ENCODE measurements at places on chromosomes 1 and 21.

DNA sequence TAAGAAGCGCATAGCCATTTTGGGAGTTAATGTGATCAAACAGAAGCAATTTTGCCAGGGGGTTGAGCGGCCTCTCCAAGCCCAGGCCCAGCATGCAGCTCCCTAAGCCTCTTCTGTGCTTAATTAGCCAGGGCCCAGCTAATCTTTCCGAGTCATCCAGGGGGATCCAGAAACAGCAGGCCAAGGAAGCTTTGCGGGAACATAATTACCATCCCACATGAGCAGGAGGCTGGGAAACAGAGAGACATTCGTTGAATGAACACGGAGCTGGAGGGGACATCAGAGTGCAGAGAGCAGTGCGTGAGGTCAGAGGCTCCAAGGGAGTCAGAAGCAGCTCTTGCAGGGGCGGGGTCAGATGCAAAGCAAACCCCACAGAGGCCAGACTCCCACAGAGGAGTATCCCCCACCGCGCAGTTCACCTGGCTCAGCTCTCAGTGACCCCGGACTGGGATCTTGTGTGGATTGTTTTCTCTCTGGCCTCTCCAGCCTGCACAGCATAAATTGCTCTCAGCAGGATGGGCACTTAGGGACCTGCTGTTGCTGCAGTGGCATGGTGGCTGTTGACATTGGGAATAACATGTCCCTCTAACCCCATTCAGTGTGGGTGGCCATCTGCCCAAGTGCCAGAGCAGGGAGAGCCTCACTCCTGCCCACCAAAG, 657.4 kb downstream of the AJAP1 start:
- DNase-seq = no peak

DNA sequence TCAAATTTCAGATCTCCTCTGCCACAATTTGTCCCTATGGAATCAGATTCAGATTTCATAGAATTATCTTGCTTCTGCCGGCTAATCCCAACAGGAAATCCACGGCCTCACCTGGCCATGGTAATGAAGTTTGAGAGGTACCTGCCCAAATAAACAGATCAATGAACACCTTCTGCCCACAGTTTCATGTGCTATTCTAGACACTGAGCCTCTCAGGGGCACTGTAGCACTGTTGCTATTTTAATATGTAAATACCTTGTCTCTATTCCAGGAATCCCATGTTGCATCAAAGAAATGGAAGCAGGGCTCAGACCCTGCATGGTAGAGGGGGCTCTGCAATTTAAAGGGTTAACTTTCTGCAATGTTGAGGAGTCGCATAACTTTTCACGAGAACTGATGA, 593.1 kb downstream of the PTBP2 start:
- DNase-seq = no peak

DNA sequence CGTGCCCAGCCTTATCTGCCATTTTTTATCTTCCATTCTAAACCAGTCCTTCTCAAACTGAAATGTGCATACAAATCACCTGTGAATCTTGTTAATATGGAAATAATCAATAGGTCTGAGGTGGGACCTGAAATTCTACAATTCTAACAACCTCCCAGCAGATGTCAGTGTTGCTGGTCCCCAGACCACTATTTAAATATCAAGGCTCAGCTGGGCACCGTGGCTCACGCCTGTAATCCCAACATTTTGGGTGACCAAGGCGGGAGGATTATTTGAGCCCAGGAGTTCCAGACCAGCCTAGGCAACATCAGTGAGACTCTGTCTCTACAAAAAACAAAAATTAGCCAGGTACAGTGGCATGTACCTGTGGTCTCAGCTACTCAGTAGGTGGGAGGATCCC, 4.1 kb downstream of the UQCRHL start:
- DNase-seq = peak; percentile 44

DNA sequence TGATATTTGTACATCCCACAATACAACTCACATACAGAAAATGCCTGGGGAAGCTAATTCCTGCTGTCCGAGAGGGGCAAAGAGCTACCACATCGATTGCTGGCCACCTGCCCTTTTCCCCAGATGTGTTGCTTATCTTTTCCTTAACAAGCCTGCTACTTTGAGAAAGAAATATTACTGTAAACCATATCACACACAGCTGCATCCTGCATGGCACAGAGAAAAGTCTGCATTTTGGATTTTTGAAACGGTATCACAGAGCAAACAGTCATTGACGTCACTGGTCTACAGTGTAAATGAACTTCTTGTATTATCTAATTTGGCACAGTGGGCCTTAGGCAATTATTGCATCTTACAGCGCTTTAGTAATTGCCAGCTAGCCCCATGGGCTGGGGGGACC, 164.7 kb downstream of the CLIC6 start:
- no peak for DNase-seq

DNA sequence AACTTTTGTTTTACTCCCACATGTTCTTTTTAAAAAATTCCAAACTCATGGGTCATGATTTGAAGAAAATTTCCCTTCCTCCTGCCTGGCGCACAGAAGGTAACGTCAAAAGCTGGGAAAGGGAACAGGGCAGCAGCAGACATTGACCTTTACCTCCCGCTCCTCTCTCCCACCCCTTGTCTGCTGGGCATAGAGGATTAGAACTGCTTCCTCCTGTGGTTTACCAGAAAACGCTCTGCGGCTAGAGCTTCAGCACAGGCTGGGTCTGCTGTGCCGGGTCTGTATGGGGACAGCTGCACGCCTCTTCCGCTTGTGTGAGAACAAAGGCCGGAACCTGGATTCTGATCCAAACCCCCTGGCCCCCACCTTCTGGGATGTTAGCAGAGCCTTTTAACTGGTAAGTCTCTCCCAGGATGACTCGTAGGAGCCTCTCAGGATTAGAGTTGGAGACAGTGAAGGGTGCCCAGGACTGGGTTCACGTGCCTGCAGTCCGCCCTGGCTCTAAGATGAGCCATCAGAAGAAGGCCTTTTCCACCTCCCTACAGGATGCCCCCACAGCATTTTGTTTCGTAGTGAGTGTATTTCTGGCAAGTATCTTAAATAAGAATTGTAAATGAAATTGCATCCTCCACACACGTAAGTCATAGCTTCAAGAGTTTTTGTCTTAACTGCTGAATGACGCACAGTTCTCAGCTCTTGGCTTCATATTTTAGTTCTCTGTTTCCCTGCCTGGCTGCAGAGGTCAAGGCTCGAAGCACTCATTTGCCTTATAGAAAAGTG, 5.2 kb downstream of the H6PD start:
- DNase-seq = peak; percentile 89

DNA sequence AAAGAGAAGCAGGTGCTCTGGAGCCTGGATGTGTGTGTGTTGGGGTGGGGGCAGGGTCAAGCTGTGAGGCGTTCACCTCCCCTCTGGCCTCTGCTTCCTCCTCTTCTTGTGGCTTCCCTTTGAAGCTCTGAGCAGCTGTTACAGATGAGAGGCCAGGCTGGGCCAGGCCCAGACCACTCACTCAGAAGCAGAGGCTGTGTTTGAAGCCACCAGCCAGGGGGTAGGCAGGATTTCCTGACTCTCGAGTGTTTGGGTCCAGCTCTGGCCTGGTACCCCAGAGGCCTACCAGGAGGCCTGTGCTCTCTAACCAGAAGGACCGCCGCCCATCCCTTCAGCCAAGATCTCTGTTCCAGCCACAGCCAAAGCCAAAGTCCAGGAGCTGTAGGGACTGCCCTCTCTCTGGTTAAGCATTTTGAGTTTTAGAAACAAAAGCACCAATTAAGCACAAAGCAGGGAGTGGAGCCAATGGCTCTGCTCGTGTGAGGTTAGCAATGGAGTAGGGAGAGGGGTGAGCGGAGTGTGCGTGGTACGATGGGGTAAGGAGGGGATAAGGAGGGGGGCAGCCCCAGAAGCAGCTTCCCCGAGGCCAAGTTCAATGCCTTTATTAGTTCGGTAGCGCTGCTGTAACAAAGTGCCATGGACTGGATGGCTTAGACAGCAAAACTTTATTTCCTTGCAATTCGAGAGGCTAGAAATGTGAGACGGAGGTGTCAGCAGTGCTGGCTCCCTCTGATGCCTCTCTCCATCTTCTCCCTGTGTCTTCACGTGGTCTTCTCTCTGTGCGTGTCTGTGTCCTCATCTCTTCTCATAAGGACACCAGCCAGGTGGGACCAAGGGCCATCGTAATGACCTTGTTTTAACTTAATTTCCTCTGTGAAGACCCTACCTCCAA, 20.5 kb downstream of the RCSD1 start:
- DNase-seq = no peak

DNA sequence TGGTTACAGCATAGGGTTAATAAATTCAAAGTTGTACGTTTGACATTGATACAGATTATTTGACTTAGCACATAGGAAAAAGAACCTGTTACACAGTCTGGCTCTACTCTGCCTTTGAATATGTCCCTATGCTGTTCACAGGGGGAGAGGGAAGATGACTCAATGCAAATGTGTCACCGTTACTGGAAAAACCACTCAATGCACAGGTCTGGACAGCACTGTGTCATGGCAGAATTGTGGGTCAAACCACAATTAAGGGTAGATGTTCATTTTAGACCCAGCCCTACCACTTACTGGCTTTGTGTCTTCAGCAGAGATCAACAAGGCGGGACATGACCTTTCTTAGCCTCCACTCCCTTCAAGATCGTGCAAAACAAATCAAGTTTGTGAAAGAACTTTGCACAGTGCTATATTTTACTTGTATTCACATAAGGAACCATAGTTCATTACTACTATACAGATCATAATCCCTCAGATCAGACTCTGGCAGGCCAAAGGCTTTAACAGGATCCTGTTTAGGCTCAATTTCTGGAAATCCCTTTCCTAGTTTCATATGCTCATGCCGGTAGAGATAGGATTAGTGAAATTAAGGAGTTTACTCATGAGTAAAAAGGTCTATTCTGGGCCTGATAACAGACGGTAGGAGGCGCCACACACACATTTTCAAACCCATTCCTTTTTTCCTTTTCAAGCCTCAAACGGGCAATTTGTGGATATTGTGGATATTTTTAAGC, 22.1 kb downstream of the EIF2D start:
- DNase-seq = no peak

DNA sequence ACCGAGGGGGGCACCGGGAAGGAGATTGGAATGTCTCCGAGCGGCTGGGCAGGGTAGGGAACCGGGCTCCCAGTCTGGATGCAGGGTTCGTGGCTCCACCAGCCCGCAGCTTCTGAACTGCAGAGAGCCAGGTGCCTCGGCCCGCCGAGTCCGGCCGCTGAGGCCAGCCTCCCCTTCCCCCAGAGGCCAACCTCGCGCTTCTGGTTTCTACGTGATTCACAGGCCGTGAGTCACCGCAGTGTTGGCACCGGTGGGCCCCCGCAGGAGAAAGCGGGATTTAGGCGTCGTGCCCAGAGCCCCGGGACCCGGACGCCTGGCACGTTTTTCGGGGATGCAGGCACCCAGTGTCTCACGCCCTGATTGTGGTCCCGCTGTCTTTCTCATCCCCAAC, 458 bp downstream of the CRABP2 start:
- DNase-seq = peak; percentile 68

GRCh38 chr1:50060279-50060678, 36.5 kb upstream of the AGBL4 start:
- DNase-seq = peak; percentile 3

DNA sequence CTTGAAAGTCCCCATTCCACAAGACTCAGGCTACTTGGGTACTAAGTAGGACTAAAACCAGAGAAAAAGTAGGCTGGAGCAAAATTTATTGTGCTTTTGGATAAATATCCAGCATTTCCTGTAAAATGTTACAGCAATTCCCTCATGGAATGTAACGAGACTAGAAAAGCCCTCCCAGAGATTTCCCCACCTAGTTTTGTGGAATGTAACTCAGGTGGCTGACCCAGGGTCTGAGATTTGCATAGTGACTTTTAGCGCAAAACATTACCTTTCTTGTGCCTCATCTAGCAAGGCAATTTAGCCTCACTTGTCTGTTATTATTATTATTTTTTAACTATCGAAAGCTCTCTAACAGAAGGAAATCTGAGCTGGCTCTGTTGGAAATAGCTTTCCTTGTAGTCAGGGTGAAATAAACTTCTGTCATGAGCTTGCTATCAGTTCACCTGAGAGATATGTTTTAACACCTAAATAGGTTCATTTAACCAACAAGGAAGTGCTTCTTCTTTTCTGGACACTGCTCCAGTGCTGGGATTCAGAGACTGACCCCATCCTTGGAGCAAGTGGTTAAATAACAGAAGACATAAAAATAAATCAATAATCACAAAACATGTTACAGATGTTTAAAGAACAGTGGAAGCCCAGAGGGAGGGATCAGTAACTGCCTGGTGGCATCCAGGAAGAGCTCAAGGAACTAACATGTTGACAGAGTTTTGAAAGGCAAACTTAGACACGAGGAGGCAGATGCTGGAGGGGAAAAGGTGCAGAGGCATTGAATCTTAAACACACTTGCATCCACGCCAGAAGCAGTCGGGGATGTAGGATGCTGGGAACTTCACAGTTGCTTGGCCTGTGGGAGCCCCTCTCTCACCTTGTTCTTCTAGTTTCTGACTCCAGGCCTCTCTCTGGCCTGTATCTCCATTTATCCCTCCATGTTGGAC, 68.3 kb upstream of the RHOU start:
- DNase-seq = no peak

DNA sequence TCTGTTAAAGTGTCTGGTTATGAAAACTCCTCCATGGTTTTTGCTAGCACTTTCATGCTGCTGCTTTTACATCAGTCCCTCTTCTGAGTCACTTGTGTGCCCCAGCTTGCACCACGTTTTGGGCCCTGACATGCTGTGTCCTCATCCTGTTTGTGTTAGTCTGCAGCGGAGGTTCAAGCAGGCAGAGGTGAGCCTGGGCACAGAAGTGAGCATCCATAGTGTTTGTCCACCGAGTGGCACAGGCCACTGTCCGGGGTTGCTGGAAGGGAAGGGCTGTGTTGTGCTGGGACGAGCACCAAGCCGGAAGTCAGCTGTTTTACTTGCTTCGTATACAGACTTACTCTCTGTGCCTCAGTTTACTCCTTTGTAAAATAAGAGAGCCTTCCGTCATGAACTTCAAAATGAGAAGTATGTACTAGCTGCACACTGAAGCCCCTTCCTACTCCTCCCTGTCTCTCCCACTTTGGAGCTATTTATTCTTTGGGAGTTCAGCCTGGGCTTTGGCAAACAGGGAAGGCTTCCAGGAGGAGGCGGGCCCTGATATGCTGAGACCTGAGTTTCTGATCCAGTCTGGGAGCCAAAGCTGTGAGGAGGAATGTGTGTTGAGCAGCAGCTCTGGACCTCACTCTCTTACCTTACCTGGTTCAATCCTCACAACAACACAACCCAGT, 10.7 kb upstream of the LAPTM5 start:
- no peak for DNase-seq

- DNase-seq = no peak
These were observed 26.5 kb upstream of the TENT5C start for GRCh38 chr1:117579221-117579906.

DNA sequence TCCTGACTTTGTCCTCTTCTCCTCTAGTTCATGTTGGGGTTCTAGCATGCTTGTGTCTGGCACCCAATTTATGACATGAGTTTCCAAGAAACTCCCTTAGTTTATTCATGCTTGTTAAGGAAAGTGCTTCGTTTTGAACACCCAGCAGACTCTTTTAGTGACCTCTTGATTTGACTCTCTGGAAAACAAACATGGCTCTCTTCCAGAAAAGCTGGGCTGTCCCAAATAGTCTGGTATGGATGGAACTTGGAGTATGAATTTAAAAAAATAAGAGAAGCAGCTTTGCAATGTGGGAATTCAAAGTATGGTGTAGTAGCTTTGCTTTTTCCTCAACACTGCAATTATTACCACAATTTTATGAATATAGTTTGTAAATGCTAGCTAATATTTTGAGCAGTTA, 143.4 kb upstream of the C8B start:
- no peak for DNase-seq

Data from suppressor macrophage (primary cell).